ENCODE measurements at places on chromosomes 5 and 9.

DNA sequence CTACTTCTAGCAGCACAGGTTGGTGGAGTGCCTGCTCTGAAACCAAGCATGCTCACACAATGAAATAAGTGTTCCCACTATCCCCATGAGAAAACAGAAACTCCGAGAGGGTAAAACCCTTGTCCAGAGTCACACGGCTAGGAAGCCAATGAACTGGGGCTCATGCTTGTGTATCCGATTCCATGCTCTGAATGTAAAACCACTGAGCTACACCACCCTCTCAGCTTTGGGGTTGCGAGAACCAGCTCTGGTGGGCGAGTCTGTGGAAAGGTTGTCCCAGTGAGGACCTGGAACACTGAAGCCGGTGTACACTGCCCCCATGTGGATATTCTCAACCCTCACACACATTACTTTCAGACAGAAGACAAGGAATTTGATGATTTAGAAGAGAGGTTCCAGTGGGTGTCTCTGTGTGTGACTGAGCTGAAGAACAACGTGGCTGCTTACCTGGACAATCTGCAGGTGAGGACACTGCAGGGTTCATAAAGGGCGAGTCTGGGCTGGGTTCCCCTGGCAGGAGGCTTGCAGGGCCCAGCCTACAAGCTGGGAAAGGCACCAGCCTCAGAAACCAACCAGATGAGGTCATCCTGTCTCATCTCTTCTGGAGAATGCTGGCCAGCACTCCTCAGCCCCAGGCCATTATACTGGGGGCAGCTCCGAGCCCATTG lies 37.4 kb downstream of the ARHGEF37 start:
- DNase-seq, result no peak

- DNase-seq, result peak; percentile 37
Observed at GRCh38 chr5:142095651-142096330, 12.8 kb upstream of the NDFIP1 start.

GRCh38 chr5:134500699-134501430 lies 24.6 kb upstream of the JADE2 start:
- no peak for DNase-seq

DNA sequence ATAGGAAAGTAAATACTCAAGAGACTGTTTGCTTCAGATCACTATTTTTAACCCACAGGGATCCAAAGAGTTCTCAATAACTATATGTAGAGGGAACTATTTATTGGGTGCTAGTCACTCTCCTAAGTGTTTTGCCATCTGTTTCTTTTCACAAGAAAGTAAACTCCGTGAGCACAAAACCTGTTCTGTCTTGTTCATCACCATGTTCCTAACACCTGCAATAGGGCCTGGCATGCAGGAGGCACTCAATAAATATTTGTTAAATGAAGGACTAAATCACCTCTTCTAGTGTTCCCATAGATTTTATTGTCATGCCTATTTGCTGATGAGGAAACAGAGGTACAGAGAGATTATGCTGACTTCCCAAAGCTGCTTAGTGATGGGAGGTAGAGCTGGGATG lies 118.2 kb downstream of the VCAN start:
- no peak for DNase-seq

DNA sequence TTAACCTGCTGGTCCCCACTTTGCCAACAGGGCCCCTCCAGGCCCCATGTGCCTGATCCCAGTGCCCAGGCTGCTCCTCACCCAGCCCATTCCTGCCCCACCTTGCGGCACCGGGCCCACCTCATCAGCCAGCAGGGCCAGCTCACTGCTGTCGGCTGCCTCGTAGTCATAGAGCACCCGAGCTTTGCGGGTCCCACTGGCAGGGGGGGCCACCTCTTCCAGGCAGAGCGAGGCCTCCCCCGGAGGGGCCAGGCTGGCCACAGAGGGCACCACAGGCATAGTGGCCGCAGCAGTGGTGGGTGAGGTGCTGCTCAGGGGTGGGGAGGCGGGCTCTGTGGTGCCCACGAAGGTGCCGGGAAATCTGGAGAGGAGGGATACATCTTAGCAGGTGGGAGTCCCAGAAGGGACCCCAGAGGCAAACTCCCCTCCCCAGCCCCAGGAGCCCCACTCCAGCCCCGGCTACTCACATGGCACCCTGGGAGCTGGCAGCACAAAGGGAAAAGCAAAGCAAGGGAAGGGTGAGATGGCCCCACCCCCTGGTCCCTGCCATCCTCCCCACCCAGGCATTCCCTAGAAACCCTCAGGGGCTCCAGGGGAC lies 19.0 kb downstream of the SH3GLB2 start:
- no peak for DNase-seq

DNA sequence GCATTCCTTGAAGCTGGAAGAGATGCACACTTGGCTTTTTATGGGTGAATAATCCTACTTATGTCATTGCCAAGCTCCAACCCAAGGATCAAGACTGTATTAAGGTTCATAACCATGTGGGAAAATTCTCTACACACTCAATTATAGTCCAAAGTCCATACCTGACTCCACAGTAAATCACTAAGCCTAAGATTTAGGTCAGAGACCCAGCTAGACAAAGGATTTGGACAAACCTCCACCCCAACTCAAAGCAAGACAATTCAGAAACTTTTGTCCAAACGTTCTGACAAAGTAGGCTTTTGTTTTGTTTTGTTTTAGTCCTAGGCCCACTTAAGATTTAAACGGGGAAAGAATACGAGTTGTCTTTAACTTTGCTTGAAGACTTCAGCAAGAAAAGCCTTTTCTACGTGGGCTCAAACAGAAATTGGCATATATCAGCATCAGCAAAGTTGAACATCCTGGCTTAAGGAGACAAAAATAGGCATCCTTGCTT lies 1.7 kb downstream of the MEGF9 start:
- no peak for DNase-seq

- no peak for DNase-seq
Observed at GRCh38 chr5:90356622-90357021, 52.9 kb downstream of the CETN3 start.

DNA sequence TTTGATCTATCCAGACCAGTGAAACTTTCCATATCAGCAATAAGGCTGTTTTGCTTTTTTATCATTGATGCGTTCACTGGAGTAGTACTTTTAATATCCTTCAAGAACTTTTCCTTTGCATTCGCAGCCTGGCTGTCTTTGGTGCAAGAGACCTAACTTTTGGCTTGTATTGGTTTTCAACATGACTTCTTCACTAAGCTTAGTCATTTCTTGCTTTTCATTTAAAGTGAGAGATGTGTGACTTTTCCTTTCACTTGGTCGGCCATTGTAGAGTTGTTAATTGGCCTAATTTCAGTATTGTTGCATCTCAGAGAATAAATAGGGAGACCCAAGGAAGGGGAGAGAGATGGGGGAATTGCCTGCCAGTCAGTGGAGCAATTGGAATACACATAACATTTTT lies 26.4 kb upstream of the CMYA5 start:
- DNase-seq, result no peak

GRCh38 chr9:80077059-80077458 lies 505.3 kb downstream of the TLE4 start:
- no peak for DNase-seq

DNA sequence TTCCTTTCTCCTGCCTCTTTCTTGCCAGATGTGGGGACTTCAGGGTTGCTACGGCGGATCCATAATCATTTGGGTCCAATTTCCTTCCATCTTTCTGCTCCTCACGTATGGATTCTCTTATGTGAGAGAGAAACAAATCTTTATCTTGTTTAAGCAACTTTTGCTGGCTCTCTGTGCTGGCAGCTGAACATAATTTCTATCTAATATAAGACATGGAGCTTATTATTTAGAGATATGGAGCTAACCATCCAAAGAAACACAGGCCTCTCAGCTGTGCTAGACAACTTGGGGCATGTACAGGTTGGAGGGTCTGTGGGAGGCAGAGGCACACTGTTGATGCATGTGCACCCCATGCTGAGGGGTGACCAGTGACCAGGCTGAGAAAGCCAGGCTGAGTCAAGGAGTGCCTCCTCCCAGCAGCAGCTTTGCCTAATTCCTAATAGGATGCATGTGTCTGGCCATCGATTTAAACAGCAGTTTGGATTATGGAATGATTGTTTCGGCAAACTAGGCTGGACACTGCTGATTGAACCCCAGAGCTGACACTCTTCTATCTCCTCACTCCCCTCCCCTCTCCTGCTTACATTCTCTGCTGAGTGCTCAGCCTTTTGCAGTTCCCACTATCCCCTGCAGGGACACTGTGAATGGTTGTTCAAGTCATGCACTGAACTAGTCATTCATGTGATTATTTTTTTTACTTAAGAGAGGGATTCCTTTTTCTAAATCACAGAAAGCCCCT lies 195.8 kb downstream of the ERCC6L2 start:
- DNase-seq, result no peak

- no peak for DNase-seq
Observed at GRCh38 chr9:106689089-106689488, 173.9 kb upstream of the ZNF462 start.

DNA sequence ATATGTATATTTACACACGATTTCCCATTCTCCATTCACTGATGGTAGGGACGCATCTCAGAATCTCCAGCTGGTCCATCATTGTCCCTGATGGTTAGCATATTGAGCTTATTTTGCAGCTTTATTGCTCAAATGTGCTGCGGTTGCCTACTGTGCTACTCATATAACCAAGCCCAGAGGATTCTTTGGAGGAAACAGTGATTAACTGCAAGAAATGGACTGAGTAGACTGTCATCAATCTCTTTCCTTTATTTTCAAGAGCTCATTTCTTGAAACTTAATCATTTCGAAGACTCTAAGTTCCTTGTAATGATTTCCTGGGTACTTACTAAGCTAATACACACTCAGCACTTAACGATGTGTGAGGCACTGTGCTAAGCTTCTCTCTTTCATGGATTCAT lies 119.0 kb downstream of the MAT2B start:
- no peak for DNase-seq

GRCh38 chr5:170846416-170846815 lies 15.4 kb upstream of the RANBP17 start:
- no peak for DNase-seq

DNA sequence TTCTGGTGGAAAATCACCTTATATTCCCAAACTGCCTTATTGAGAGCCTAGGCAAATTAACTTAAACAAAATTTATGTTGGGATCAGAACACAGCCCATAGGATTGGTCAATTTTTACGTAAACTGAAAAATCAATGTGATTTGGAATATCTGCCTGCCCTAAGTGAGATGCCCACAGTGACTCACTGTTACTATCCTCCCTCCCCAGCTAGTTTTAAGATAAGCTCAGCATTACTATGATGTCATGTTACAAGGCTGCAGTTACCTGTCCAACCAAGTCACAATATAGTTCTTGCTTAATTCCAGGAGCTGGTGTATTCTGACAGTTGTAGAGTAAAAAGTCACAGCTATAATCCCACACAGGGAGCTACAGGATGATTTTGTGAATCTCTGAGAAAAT lies 23.1 kb downstream of the SKP1 start:
- DNase-seq, result no peak

- DNase-seq, result no peak
Observed at GRCh38 chr5:42543774-42544173, 120.5 kb downstream of the GHR start.

GRCh38 chr5:101047181-101047580 lies 144.1 kb upstream of the ST8SIA4 start:
- DNase-seq, result no peak

DNA sequence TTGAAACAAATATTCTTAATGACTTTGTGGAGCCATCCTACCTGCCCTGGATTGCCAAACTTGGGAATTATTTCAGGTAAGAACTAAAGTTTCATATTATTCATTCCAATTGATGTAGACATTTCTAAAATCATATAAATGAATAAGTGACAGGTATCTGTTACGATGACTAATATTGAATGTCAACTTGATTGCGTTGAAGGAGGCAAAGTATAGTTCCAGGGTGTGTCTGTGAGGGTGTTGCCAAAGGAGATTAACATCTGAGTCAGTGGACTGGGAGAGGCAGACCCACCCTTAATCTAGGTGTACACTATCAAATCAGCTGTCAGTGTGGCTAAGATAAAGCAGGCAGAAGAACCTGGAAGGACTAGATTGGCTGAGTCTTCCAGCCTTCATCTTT lies 1688.4 kb upstream of the CDH9 start:
- DNase-seq, result no peak

GRCh38 chr5:131981516-131981915 lies 29.9 kb downstream of the ACSL6 start:
- DNase-seq, result no peak

- DNase-seq, result no peak
Observed at GRCh38 chr9:27078685-27079084, 30.3 kb upstream of the TEK start.

- no peak for DNase-seq
Observed at GRCh38 chr5:112238473-112238872, 180.6 kb downstream of the EPB41L4A start.

DNA sequence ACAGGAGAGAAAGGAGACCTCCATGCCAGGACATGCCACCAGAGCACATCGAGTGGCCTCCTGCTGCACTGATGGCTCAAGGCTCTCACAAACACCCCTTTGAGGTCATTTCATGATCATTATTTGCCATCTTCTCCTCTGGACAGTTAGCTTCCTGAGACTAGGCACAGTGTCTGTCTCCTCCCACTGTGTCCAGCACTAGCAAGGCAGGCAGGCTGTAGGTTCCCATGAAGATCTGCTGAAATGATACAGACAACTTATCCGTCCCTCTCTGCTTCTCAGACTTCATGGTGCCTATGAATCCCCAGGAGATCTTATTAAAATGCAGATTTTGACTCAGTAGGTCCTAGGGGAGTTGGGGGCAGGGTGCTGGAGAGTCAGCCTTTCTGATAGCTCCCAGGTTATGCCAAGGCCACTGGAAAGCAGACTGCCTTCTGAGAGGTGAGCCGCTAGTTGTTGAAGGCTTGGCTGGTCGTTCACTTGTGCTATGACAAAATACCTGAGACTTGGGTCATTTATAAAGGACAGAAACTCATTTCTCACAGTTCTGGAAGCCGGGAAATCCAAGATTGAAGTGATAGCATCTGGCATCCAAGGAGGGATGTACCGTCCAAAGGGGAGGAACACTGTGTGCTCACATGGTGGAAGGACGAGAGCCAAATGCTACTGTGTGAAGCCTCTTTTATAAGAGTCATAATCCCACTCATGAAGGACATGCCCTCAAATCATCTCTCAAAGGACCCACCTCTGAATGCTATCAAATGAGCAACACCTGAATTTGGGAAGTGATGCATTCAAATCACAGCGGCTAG lies 183.4 kb downstream of the SPOCK1 start:
- DNase-seq, result no peak

DNA sequence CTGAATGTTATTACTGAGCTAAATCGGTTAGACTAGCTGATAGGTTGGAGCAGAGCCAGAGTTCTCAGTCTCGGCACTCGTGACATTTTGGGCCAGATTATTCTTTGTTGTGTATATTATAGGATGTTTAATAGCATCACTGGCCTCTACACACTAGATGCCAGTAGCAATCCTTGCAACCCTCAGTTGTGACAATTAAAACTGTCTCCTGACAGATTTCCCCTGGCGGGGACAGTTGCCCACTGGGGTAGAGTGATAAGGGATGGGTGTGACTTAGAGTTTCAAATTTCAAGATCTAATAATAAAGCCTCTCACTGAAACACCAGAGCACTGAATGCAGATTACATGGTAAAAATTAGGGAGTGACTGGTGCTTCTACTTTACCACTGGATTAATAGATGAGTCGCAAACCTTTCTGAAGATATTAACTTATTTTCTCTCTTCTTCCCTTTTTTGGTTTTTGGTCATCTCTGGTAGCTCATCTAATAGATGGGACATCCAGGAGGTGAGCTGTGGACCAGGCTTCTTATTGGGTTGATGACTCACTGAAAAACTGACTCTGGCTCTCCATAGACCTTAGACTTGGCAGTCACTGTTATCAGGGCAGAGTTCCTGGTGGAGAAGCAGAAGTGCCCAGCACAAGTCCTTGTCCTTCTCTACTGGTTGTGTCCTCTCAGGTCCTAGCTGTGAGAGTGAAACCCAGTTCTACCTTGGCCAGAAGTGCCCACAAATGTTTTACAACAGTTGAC lies 150.3 kb downstream of the UNC13B start:
- DNase-seq, result no peak

GRCh38 chr5:10538789-10539686 lies 24.8 kb upstream of the ANKRD33B start:
- no peak for DNase-seq

Measured in stimulated activated CD8-positive, alpha-beta memory T cell treated with anti-CD3 and anti-CD28 coated beads, Interleukin-15, amount 100 ng/mL, for 24 hours (primary cell).